ENCODE measurements at places on chromosomes 11 and 22.

DNA sequence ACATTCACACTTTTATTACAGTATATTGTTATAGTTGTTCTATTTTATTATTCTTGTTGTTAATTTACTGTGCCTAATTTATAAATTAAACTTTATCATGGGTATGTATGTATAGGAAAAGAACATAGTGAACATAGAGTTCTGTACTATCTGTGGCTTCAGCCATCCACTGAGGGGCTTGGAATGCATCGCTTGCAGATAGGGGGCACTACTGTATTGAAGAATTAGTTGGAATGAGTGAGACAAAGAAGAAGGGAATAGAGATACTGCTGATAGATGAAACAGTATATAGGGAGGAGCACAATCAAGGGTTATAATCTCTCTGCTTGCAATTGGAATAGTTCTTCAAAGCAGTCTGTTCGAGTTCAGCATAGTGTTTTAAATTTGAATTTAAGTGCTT lies 432.2 kb downstream of the RAB38 start:
- DNase-seq: no peak

DNA sequence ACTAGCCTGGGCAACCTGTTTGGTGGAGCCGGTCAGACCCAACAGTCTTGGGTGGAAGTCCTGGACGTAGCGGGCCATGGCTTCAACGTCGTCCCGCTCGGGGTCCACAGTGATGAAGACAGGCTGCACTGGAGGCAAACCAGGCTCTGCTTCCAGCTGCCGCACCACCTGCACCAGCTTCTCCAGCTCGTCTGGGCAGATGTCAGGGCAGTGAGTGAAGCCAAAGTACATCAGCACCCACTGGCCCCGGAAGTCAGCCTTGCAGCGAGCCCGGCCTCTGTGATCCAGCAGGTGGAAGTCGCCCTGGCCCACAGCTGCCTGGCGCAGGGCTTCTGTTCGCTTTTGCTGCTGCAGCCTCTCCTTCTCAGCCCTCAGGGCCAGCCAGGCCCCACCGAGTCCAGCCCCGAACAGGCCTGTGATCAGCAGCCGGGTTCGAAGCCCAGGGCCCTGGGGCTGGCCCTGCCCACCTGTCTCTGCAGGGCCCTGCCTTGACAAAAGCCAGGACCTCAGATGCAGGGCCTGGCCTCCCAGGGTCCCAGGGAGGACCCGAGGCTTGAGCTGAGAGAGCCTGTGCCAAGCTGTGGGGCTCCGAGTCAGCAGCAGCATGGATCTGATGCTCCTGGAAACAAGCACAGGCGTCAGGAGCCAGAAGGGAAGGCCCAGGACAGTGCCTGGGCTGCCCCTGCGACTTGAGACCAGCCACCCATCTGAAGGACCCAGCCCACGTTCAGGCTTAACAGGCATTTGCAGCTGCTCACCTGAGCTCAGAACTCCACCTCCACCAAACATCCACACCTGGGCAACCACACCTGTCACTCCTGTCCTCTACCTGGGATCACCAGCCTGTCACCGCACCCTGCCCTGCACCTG lies 1.4 kb downstream of the SCO2 start:
- no peak for DNase-seq

- DNase-seq: no peak
Measured at GRCh38 chr11:2268729-2269600, 1.4 kb downstream of the ASCL2 start.

- DNase-seq: no peak
Measured at GRCh38 chr11:121514432-121515334, 61.9 kb upstream of the SORL1-AS1 start.

GRCh38 chr22:49305214-49305965 lies 522.3 kb downstream of the BRD1 start:
- DNase-seq: no peak

GRCh38 chr22:21672107-21672629 lies 6.4 kb downstream of the PPIL2 start:
- DNase-seq: no peak

DNA sequence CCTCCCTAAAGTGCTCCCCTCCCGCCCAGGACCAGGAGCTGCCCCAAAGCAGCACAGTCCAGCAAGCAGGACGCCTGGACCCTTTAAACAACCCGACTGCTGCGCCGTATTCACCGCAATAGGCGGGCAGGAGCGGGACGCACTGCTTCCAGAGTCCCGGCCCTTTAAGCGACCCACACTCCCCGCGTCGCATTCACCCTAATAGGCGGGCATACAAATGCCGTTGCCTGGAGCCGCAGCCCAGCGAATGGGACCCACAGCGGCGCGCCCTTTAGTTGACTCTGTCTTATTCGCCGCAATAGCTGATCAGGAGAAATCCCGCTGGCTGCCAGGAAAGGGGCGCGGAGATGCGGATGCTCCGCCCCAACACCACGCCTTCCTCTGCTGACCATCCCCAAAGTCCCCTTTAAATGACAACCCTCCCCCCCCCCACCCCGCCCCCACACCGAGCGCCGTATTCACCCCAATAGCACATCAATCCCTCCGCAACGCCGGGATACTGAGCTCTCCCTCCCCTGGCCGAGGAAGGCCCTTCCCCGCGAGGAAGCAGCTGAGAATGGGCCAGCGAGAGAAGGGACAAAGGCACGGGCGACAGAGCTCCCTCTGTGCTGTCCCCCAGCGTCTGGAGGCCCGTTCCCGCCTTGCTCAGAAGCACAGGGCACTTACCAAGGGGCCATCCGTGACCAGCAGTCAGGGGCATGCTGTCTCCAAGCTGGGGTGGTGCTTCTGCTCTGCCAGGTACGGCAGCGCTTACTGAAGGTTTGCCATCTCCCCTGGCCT lies 4.7 kb downstream of the OSBPL5 start:
- DNase-seq: no peak

DNA sequence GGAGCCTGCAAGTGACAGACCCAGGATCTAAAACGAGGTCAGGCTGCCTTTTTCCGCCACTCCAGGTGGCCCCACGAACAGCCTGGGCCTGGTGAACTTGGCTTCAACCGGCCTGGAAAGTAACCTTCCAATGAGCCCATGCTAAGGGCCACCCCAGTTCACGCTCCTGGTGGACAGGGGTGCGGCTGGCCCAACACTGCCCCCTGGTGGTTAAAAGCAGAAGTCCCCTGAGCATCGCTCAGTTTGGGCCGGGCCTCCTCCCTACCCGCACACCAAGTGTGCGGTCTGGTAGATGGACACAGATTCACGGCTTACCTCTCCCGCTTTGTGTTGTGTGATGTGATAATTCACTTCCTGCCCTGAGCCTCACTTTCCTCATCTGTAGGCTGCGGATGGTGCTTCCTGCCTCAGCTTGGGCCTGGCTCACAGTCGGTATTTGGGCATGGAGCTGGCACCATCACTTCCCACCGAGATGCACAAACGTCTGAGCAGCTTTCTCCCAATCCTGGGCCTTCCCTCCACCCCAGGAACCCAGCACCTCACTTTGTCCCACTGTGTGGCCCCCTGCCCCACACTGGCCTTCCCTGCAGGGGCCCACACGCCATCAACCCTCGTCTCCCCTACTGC lies 13.7 kb upstream of the SEC14L3 start:
- DNase-seq: no peak

GRCh38 chr22:19065929-19066328 lies 56.3 kb downstream of the DGCR2 start:
- no peak for DNase-seq

GRCh38 chr22:32949391-32950173 lies 108.6 kb downstream of the SYN3 start:
- DNase-seq: no peak

Data from NCI-H187 treated with DMSO at 0.1 percent for 48 hours (cell line).